ENCODE measurements at places on chromosomes 6 and 20. TPM values are rescaled to one million over a fixed set of nuclear protein-coding genes. Genes with fewer than 3 reads are reported as not detected.

Gene DPPA5
- total RNA-seq: not detected

Gene TRIM38
- total RNA-seq: 13.2 TPM

Gene KCNK17
- not detected for total RNA-seq

Gene ZNF831
- total RNA-seq: not detected

Gene CEP85L
- 12.0 TPM for total RNA-seq

Gene OXT
- not detected for total RNA-seq

Gene ANGPT4
- not detected for total RNA-seq

Gene MRPS18A
- total RNA-seq: 39.1 TPM

Gene HLA-DRA
- not detected for total RNA-seq

Gene SEMG1
- total RNA-seq: not detected

Gene PAX1
- not detected for total RNA-seq

Gene TREML1
- not detected for total RNA-seq

Gene ZNF318
- total RNA-seq: 13.0 TPM

All from endothelial cell of umbilical vein (primary cell).